Lower leg skin (tissue), 4 donors: ENCODE measurements at places on chromosomes 3 and 15. TPM values are rescaled to one million over a fixed set of nuclear protein-coding genes. Genes with fewer than 3 reads are reported as not detected.

DNA sequence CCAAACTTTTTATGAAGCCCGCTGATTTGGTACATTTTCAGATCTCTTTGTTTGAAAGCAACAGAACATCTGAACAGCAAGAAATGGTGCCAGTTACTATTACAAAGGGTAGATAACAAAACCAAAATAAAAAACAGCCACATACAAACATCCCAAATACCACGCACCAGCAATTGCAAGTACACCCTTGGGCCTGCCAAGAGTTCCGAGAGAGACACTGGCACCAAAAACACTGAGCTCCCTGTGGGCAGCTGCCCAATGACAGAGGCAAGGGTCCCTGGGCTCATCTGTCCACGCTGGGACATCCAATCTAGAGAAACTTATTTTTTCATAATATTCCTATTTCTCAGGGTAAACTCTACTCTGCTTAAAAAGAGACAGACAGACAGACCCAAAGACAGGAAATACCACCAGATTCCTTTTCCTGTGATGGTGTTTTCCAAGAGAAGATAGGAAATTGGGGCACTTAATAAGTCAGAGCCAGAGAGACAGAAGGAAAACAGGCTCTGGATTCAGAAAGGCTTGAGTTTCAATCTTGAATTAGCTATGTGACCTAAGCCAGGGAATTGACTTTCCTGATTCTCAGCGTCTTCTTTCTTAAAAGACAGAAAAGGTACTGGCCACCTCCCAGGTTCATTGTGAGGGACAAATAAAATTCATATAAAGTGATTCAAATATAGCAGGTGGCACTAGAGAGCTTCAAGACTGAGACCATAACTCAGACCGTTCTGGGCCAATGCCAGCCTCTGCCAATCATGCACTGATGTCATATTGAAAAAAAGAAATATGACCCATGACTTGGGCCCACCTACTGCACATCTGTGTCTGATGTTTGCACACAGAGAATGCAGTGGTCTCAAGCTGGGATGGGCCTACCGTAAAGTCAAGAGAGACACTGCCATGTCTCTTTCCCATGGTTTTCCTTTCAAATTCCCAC, 61.3 kb downstream of the FOXP1 start:
- DNase-seq: no peak

DNA sequence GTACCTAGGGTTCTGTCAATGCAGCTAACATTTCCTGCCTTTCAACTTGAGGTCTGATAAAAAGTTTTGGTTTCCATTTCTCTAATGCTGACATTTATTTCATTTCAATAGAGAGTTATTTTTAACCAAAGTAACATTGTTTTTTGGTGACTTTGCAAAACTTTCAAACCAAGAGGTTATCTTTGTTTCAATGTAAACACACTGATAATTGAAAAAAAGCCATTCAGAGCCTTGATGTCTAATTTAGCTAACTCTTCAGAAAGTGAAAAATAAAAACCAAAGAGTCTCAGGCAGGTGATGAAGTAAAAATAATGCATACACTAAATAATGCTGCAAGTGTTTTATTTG, 9.6 kb upstream of the TIPARP start:
- no peak for DNase-seq

- peak; percentile 80 for DNase-seq
These were observed 184.6 kb downstream of the GOLGA6L6 start for GRCh38 chr15:20356911-20357480.

- no peak for DNase-seq
These were observed 305.9 kb upstream of the ARRDC4 start for GRCh38 chr15:97654481-97655076.

- no peak for DNase-seq
These were observed 49.7 kb upstream of the TSPAN3 start for GRCh38 chr15:77120576-77120975.

DNA sequence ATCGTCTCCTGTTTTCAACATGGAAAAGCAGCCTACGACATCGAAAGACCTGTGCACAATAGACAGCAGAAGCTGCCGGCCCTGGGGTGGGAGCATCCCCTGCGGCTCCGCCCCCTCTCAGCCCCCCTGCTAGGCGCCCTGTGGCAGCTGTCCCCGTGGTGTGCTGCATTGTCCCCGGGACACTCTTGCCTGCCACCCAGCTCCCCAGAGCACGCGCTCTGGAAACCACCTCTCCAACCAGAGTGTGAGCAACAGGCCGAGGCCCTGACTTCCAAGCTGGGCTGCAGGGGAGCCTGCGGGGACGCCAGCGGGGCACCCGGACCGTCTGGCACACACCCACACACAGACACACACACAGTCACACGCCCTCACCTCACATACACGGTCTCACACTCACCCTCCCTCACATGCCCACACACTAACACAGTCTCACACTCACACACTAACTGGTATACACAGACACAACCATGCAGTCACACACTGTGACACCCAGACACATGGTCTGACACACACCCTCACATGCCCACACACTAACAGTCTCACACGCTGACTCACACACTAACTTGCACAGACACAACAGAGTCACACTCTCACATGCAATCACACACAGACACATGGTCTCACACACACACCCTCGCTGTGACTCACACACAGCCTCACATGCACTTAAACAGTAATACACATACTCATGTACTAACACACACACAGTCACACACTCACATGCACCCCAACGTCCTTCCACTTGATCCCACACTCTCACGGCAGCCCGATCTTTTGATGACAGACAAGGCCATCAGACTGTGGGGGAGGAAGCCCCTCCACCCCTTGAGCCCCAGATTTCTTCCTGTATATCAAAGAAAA, 94.7 kb downstream of the OCA2 start:
- DNase-seq: peak; percentile 75

- DNase-seq: peak; percentile 91
These were observed 37.2 kb downstream of the BHLHE40 start for GRCh38 chr3:5016211-5017161.

GRCh38 chr3:143951351-143951971, 20.2 kb upstream of the DIPK2A start:
- no peak for DNase-seq

DNA sequence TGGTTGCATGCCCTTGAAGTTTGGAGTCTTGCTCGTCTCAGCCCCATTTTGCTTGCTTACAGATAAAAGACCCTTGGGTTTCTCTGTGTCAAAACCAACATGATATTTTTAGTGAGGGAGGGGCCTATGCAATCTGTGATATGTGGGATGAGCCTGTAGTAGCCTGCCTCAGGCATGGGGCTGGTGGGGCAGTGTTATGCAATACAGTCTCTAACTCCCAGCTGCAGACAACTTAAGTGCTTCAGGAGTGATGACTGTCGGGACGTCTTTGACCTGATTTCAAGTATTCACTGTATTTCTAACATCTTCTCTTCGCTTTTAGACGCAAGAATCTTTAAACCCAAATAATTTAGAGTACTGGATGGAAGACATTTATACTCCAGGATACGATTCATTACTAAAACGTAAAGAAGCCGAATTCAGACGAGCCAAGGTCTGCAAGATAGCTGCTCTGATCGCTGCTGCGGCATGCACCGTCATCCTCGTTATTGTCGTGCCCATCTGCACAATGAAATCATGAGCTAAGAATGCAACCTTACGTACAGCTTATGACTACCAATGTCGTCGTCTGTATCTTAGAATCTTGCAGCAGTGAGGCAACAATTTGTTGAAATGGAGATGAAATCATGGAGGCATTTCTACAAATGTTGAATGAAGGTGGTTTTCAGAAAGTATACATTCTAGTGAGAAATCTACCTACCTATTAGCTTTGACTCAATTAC, 35.9 kb downstream of the MINAR1 start:
- no peak for DNase-seq

- DNase-seq: no peak
These were observed 18.0 kb downstream of the SCG5 start for GRCh38 chr15:32659340-32660155.

GRCh38 chr15:93986400-93986984, 244.9 kb upstream of the MCTP2 start:
- DNase-seq: no peak

The PXK gene
- 19.4 TPM for total RNA-seq

The POPDC2 gene
- 1.1 TPM for total RNA-seq

The MESP2 gene
- total RNA-seq: not detected

The CKMT1B gene
- 29.7 TPM for total RNA-seq

The A4GNT gene
- total RNA-seq: not detected

The PTH1R gene
- total RNA-seq: 1.8 TPM

The SNRPN gene
- total RNA-seq: 53.5 TPM

The ZNF774 gene
- total RNA-seq: 1.4 TPM
